Activated CD4-positive, alpha-beta T cell treated with anti-CD3 and anti-CD28 coated beads, Interleukin-2, amount 50 U/mL, for 16 hours (primary cell): ENCODE measurements at places on chromosomes 3 and 15.
A peak's percentile ranks its signal among the peaks of the same experiment; 100 is the strongest.

DNA sequence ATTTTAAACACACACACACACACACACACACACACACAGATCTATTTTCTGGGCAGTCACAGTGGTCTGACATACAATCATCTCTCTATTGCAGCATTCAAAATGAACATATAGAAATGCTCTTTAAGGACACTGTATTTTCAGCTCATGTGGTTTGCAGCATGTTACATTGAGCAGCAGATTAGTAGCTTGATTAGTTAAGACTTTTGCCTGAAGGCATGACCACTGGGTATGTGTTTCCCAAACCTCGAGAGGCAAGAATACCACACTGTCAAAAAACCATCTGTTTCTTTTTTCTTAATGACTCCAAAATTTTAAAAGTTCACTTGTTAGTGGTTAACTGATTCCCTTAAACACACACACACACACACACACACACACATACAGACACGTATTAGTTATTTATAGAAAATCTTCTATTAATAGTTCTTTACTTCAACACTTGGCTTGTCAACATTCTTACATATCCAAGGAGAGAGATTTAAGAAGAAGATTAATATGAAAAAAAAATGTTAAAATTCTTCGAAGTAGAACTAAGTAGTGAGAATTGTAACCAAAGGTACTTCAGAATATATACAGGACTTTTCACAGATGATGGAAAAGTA lies 518.2 kb downstream of the CADM2 start:
- no peak for DNase-seq

DNA sequence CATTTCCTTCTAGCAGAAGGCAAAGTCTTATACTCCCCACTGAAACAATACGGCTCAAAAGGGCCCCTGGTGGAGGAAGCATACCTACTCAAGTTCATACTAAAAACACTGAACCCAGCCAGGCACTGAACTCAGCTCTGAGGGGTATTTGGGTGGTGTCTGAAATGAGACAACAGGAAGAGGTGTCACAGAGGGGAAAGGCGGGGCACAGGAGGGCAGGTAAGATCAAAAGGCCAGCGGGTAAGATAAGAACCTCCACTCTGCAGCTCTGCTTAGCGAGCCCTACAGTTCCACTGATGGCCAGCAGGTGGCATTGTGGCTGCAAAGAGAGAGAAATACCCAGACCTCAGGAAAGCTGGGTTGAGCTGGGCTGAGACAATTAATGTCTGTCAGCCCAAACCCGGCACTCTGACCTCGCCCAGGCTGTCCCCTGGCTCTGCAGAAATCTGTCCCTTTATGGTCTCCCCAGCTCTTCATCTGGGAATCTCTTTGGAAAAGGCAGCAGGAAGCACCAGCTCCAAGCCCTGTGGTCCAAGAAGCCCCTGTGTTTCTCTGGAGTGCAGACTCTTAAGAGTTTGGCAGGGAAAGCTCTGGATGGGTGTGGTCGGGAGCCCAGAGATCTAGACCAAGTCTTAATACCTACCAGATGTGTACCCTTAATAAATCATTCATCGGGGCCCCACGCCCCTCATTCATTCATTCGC lies 8.4 kb downstream of the MFGE8 start:
- DNase-seq: peak; percentile 90

GRCh38 chr3:24197809-24198208 lies 252.7 kb downstream of the NR1D2 start:
- no peak for DNase-seq

DNA sequence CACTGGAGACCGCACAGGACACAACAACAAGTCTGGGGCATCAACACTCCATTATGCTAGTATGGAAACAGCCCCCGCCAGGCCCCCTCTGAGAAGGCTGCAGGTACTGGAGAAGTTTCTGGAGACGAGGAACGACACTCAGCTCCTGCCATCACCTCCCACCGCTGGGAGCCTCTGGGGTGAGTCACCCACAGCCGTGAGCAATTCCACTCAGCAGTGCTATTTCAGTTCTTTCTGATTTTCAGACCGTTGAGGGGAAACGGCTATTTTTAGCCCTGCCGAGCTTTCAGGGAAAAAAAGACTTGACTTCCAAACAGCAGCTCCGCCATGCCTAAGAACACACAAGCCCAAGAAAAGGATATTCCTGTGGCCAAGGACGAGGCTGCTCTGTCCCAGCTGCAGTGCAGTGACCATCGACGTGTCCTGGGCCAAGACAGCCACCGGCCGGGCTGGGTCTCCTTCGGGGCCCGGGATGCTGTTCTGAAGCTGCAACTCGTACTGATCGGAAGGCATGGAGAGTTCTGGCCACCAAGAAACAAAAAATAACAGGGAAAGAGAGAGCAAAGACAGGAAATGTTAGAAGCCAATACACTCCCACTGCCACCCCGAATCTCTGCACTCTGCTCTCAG lies 40.8 kb downstream of the NUP210 start:
- no peak for DNase-seq

- DNase-seq: peak; percentile 59
Measured at GRCh38 chr3:128875556-128876120, 3.8 kb upstream of the ACAD9 start.

GRCh38 chr3:128489927-128490649 lies 2.9 kb downstream of the GATA2 start:
- DNase-seq: no peak

GRCh38 chr15:101526890-101527289 lies 37.4 kb upstream of the PCSK6 start:
- DNase-seq: no peak

DNA sequence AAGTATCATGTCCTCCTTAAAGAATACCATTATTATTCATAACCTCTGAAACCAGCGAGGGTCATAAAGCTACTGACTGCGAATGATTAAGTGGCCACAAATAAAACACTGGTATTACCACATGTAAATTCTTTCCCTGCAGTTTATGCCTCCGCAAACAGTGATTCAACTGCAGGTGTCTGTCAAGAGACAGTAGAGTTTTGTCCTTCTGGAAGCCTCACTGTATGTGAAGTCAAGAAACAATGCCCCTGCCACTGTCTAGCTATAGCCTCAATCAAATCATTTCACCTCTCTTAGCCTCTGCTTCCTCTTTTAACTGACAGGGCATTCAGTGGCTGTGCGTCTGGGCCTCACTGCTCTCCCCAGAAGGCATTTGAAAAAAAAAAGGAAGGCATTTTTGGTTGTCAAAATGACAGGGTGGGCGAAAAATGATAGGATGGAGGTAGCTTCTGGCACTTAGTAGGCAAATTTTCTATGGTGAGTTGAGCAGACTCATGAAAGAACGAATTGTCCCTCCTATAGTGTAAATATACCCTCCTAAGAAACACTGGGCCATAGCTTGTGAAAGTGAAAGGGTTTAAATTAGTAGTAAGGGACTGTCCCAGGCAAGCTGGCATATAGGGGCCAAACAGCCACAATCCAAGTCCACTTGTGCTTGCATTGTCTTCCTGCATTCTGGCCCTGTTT lies 66.7 kb downstream of the FILIP1L start:
- peak; percentile 59 for DNase-seq

GRCh38 chr3:29249829-29250345 lies 31.0 kb upstream of the RBMS3 start:
- DNase-seq: no peak

- DNase-seq: peak; percentile 18
Measured at GRCh38 chr3:30779686-30780287, 114.7 kb downstream of the GADL1 start.

DNA sequence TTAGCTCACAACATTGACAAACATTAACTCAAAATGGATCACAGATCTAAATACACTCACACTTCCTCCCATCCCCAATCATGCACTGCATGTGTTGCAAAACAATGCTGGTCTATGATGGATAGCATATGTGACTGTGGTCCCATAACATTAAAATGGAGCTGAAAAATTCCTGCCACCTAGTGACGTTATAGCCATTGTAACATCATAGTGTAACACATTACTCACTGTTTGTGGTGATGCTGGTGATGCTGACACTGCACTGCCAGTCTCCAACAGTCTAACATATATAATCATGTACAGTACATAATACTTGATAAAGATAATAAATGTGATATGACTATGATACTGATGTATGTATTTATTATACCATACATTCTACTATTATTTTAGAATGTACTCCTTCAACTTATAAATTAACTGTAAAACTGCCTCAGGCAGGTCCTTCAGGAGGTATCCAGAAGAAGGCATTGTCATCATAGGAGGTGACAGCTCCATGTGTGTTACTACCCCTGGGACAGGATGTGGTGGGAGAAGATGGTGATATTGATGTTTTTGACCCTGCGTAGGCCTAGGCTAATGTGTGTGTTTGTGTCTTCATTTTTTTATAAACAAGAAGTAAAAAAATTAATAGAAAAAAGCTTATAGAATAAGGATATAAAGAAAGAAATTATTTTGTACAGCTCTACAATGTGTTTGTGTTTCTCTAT lies 41.3 kb downstream of the TXNRD3 start:
- DNase-seq: peak; percentile 17

DNA sequence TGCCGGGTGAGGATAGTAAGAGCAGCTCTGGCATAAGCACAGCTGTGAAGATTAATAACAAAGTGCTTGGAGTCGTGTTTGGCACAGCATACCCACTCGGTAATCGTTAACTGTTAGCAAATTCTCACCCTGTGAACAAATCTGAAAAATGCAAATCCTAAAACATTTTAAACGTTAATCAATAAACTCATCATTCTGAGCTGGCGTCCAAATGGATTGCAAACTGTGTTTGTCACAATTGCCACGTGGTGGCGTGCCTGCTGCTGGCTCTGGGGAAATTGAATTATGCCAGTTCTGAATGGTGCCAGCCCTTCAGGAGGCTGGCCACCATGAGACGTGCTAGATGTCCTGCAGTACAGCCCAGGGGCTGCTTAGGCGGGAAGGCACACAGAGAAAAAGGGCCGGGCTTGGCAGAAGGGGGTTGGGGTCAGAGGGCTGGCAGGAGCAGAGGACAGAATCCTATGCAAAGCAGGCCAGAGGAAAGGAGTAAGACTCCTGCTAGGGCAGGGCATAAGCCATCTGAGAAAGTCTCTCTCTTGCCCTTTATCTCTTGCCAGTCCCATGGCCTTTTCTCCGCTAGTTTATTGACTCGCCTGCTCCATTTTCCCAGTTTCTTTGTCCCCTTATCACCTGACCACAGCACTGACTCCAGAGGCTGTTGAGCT lies 22.1 kb upstream of the POLG start:
- peak; percentile 18 for DNase-seq

DNA sequence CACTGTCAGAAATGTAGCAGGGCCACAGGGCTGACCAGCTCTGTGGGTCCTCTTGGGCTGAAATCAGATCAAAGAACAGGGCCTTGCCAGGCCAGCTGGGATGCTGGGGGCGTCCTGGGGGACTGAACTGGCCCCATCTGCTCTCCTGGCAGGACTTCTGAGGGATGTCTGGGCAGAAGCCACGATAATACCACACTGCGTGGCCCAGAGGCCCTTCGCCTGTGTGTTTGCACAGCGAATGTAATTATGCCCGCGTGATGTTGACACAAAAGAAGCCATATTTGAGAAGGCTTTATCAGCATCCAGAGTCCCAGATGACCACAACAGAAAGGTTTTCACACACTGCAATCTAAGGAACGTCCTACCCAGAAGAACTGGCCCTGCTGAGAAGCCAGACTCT lies 174.0 kb downstream of the RAB11A start:
- no peak for DNase-seq

DNA sequence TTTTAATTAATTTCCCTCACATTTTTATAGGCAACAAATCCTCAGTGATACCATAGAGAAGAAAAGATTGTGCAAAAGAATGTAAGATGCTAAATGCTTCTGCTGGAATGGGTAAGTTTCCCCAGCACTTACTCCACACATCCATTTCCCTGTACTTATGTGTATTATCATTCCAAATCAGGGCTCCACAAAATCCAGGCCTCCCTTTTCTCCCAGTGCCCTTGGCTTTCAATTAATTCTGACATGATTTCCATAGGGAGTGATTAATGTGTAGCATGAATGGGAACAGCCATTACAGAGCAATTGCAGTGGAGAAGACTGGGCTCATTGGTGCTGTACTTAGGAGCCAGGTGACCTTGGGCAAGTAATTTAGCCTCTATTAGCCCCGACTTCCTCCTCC lies 41.3 kb upstream of the UBE2E1 start:
- DNase-seq: no peak

- no peak for DNase-seq
Measured at GRCh38 chr3:79005084-79005483, 762.7 kb downstream of the ROBO1 start.

DNA sequence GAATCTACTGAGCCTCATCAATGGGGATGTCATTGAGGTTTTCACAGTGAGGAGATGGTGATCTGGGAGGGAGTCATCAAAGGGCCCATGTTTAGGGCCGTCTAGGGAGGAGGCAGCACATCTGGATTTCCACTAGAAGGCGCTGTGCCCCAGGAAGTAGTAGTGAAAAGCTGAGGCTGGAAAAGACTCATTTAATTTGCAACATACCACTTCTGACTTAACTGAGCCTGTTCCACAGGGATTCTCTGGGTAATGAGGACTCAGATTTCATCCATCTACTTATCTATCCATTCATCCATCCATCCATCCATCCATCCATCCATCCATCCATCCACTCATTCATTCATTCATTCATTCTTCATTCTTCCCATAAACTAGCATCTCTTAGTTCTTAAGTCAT lies 17.4 kb upstream of the SHF start:
- peak; percentile 79 for DNase-seq

- no peak for DNase-seq
Measured at GRCh38 chr3:3316521-3316920, 137.0 kb upstream of the CRBN start.

GRCh38 chr3:111473550-111473949 lies 68.4 kb upstream of the CD96 start:
- no peak for DNase-seq

DNA sequence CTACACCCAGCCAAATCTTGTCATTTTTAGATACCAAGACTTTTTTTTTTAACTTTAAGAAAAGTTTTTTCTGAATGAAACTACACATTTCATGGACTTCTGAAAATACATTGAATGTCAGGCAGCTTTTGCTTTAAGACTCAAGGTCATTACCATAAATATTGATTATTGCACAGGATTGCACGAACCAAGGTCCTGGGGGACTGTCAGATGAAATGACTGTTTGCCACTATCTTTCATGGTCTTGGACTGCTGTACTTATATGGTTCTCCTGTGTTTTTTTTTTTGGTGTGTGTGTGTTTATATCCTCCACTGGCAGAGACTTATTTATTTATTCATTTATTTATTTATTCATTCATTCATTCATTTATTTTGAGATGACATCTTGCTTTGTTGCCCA lies 6.9 kb upstream of the MYO1E start:
- no peak for DNase-seq

DNA sequence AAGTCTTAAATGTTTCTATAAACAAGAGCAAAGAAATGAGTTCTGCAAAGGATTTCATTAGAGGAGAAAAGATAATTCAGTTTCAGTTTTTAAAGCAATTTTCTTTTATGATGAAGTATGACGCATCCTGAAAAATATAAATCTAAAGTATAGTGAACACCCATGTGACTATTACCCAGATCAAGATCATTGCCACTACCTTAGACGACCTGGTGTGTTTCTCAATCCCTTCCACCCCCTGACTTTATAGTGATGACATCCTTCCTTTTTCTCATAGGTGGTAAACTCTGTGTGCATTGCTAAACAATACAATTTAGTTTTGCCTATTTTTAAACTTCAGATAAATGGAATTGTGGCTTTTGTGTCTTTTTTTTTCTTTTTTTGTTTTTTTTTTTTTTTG lies 8.4 kb downstream of the STT3B start:
- DNase-seq: no peak

- DNase-seq: no peak
Measured at GRCh38 chr3:24886501-24886900, 391.9 kb upstream of the THRB start.
